Activated T-helper 2 cell treated with anti-CD3 and anti-CD28 coated beads, Interferon-gamma antibody, Interleukin-2, Interleukin-4, amounts not matched to agents 10 μg/mL and 5 μg/mL and 100 μg/mL, durations not matched to agents 14 hours and 24 hours and 36 hours (primary cell): ENCODE measurements at places on chromosomes 5 and 9. TPM values are rescaled to one million over a fixed set of nuclear protein-coding genes. Genes with fewer than 3 reads are reported as not detected.

GRCh38 chr5:103523319-103523718 is 39.3 kb downstream of the NUDT12 start:
- no peaks in the 10 kb centered on the region for H3K36me3 ChIP-seq
- no peak for DNase-seq
- no peaks in the 10 kb centered on the region for H3K4me1 ChIP-seq
- peaks cover 7% of the 10 kb centered on the region for H3K27me3 ChIP-seq

The PDE8B gene
- 0.05 TPM in 1 of 2 replicates, not detected in the other for total RNA-seq

- DNase-seq = no peak
- H3K36me3 ChIP-seq = no peaks in the 10 kb centered on the region
- no peak overlapping the region for H3K27ac ChIP-seq
- no peaks in the 10 kb centered on the region for H3K27me3 ChIP-seq
- H3K4me3 ChIP-seq = no peak overlapping the region
These were observed 104.0 kb downstream of the COL23A1 start for GRCh38 chr5:178486239-178486641.

DNA sequence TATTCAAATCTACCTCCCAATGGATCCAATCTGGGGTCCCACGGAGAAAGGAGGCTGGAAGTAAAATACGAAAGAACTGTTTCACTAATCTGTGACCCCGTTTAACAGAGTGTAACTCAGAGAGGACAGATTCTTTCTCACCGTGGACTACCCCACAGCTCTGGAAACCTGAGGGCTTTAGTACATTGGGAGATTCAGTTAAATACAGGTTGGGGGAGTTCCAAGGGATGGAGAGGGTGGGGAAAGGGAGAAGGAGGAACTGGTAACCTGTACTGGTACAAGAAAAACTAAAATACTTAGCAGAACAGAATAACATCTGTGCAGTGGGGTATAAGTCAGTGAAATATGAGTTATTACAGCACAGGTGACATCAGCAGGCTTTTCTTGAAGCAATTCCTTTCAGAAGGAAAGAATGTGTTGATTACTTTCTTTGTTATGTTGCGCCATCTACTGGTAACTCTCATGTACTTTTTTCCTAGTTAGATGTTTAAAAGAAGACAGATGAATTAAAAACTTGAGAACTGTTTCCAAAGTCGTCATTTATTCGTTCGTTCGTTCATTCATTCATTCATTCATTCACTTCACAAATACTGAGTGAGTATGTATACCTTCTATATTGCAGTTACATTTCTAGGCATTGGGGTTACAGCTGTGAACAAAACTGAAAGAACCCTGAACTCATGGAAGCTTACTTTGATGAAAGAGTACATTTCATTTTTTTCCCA is 30.0 kb upstream of the STOM start:
- no peak for DNase-seq
- no peaks in the 10 kb centered on the region for H3K4me1 ChIP-seq
- no peaks in the 10 kb centered on the region for H3K36me3 ChIP-seq
- no peak overlapping the region for H3K27ac ChIP-seq
- H3K27me3 ChIP-seq = peaks cover 16% of the 10 kb centered on the region
- no peak overlapping the region for H3K4me3 ChIP-seq

DNA sequence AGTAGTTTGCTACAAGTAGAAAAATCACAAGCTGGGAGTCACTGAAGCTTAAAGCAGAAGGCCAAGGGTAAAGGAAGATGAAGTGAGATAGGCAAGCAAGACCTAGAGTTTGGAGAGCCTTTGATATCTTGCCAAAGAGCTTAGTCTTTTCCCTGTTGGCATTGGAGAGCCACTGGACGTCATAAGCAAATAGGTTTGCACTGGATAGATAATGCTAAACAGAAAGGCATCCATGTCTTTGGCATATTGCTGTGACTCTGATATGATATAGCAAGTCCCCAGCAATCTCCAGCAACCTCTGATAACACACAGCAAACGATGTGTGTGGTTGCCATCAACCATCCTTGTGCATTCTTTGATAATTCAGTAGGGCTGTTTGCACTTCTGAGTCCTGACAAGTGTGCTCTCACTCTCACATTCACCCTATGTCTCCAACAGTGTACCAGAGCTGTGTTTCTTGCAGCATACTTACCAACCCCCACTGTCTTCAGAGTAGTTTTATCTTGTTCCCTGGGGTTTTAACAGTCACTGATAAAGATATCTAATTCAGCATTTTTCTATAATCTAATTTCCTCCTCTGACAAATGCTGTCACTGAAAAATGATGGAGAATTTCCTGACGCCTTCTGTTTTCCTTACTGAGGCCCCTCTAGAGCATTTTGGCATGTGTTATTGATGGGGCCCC is 16.9 kb upstream of the FREM1 start:
- no peak overlapping the region for H3K4me3 ChIP-seq
- H3K36me3 ChIP-seq = no peaks in the 10 kb centered on the region
- no peaks in the 10 kb centered on the region for H3K4me1 ChIP-seq

- no peaks in the 10 kb centered on the region for H3K27me3 ChIP-seq
- peaks cover 72% of the 10 kb centered on the region for H3K36me3 ChIP-seq
- no peak for DNase-seq
- no peak overlapping the region for H3K4me3 ChIP-seq
- peaks cover 13% of the 10 kb centered on the region for H3K4me1 ChIP-seq
- H3K27ac ChIP-seq = no peak overlapping the region
These were observed 64.4 kb downstream of the MCCC2 start for GRCh38 chr5:71651579-71651978.

GRCh38 chr5:50435168-50435567 is 5.9 kb downstream of the EMB start:
- H3K27ac ChIP-seq = peak overlapping the region; percentile 71
- DNase-seq = no peak
- H3K27me3 ChIP-seq = no peaks in the 10 kb centered on the region
- H3K36me3 ChIP-seq = peaks cover 28% of the 10 kb centered on the region

GRCh38 chr9:127846443-127847177 is 7.8 kb downstream of the ENG start:
- H3K4me3 ChIP-seq = no peak overlapping the region
- no peaks in the 10 kb centered on the region for H3K27me3 ChIP-seq
- H3K36me3 ChIP-seq = peaks cover 31% of the 10 kb centered on the region
- H3K27ac ChIP-seq = no peak overlapping the region
- H3K4me1 ChIP-seq = no peaks in the 10 kb centered on the region

DNA sequence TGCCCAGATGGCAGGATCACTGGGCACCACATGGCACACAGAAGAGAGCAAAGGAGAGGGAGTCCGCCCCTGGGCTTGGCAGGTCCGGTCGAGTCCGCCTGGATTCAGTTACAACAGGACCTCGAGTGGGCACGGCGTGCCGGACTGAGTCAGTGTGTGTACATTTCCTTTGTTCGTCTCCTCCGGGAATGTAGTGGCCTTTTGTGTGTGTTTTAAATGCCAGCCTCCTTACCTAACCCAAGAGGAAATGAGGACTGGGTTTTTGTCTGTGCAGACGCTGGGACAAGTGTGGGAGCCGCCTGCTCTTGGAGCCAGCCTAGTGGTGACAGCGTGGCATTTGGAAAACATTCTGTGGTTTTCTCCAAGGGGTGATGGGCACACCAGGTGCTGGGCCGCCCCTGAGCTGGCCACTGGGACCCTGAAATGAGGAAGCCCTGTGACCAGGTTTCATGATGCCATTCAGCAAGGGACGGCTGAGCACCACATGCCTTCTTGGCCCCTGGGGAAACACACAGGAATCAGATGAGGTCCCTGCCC is 9.6 kb downstream of the NEK6 start:
- no peak for DNase-seq
- H3K4me3 ChIP-seq = no peak overlapping the region
- no peak overlapping the region for H3K27ac ChIP-seq

The TCERG1 gene
- total RNA-seq = 134 and 136 TPM in 2 replicates

The OBP2B gene
- total RNA-seq = not detected in 2 replicates

DNA sequence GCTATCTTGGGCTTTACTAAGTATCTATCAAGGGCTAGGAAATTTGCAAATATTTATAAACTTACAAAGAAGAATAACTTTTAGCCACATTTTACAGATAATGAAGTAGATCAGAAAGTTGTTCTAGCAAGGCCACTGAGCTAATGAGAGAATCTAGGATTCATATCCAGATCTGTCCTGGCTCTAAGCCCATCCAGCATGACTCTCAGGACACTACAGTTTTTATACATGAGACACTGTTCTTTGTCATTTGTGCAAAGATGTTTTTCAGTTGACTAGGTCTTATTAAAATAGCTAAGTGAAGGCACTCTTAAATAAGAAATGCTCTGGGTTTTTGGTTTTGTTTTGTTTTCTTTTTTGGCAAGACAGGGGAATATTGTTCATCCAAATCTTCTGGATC is 273.1 kb downstream of the GABRB2 start:
- H3K27me3 ChIP-seq = no peaks in the 10 kb centered on the region
- DNase-seq = no peak
- no peak overlapping the region for H3K27ac ChIP-seq
- H3K4me3 ChIP-seq = no peak overlapping the region
- no peaks in the 10 kb centered on the region for H3K36me3 ChIP-seq
- no peaks in the 10 kb centered on the region for H3K4me1 ChIP-seq

DNA sequence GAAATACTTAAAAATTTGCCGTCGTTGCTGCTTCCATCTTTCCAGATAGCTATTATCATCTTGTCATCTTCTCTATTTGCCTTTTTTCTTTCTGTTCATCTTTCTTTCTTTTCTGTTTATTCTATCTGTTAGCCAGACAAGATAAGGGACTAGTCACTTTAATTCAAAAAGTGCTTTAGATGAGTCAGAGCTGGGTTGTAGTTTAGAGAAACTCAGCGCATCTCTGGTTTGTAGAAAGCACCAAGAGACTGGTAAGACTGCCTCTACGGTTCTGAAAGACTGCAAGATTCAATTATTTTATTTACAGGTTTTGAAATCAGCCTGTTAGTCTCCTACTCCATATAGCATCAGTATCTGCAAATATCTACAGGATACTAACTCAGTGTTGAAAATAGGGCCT is 562.8 kb upstream of the RIOK2 start:
- no peaks in the 10 kb centered on the region for H3K36me3 ChIP-seq
- H3K27me3 ChIP-seq = no peaks in the 10 kb centered on the region
- no peak overlapping the region for H3K27ac ChIP-seq

DNA sequence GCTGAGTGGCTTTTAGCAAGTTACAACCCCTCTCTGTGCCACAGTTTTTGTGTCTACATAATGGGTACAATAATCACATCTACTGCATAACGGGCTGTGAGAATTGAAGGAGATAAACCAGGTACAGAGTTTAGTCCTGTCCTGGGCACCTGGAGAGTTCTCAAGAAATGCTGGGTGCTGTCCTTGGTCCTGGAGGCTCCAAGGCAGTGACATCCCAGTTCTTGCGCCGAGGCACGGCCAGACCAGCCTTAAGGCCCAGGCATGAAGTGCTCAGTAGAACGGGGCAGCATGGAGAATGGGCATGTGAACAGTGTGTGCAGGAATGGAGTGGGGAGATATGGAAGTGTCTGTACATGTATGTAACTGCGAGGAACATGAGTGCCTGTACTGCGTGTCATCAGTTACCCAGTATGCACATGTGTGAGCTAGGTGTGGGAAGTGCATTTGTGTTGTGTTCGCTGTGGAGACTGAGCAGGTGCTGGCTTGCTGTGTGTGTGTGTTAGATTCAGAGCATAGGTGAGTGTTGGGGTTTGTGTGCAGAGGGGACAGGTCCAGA is 6.3 kb upstream of the UNC5A start:
- H3K4me3 ChIP-seq = no peak overlapping the region
- no peak for DNase-seq
- peaks cover 24% of the 10 kb centered on the region for H3K27me3 ChIP-seq
- no peaks in the 10 kb centered on the region for H3K4me1 ChIP-seq

DNA sequence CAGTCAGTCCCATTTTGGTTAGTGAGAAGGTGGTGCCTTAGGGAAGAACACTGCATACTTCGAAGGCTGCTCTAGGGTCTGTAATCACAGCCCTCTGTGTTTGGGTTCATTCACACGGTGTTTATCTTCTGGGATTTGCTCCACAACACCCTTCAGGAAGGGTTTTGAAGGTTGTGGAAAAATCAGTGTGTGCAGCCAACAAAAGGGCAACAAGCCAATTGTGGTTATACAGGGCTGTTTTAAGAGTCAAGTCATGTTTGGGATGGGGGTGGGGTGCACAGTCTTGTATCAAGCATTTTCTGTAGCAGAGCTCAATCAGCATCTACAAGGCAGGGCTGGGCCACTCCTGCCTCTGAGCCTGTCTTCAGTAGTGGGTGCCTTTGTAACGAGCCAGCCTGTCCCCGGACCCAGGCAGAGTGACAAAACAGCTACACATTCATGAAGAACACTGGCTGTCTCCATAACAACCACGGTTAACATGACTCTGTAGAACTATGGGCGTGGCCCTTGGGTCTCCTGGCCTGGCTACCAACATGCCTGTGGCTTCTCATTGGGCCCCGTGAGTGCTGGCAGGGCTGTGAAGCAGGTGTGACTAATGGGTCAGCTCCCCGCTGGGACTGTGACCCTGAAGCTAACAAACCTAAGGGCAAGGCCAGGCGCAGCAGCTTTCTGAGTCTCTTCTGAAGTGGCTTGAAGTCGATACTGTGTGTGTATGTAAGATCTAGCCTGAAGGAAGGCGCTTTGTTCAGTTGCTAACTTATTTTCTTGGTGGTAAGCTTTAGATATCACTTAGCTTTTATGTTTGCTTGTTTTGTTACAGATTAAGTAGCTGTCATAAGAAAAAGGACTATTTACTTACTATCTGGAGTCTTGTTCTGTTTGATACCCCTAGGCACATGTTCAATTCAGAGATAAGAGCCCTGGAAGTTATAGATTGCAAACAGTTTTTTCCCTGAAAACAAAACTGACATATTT is 27.9 kb upstream of the GOLM1 start:
- no peaks in the 10 kb centered on the region for H3K36me3 ChIP-seq
- no peak overlapping the region for H3K4me3 ChIP-seq
- no peak for DNase-seq

- no peaks in the 10 kb centered on the region for H3K4me1 ChIP-seq
- no peak for DNase-seq
- no peak overlapping the region for H3K4me3 ChIP-seq
- H3K27ac ChIP-seq = no peak overlapping the region
- H3K27me3 ChIP-seq = peaks cover 16% of the 10 kb centered on the region
- no peaks in the 10 kb centered on the region for H3K36me3 ChIP-seq
These were observed 175.8 kb upstream of the PLCXD3 start for GRCh38 chr5:41686191-41686590.

GRCh38 chr9:79917421-79917820 is 345.7 kb downstream of the TLE4 start:
- H3K4me1 ChIP-seq = no peaks in the 10 kb centered on the region
- H3K27me3 ChIP-seq = no peaks in the 10 kb centered on the region
- no peak overlapping the region for H3K27ac ChIP-seq
- no peaks in the 10 kb centered on the region for H3K36me3 ChIP-seq
- DNase-seq = no peak

DNA sequence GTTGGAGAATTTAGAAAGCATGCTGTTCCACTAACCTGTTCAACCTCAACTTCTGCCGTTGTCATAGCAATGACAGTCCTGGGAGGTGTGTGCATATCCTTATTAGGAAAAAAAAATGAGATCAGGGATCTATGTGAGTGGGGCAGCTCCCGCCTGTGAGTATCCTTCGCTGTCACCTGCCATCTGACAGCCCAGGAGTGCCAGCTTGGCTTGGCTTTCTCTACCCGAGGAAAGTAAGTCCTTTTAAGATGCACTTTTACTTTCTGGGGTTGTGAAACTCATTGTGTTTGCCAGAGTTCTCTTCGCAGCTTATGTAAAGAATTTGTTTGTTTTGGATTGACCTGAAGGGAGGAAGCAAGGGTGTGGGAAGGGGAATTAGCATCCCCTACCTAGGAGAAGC is 21.8 kb downstream of the PCDHAC2 start:
- no peak for DNase-seq

The TLE1 gene
- total RNA-seq = 0.14 and 0.41 TPM in 2 replicates

- H3K4me1 ChIP-seq = no peaks in the 10 kb centered on the region
- no peak overlapping the region for H3K27ac ChIP-seq
- no peaks in the 10 kb centered on the region for H3K36me3 ChIP-seq
These were observed 205.6 kb upstream of the MPDZ start for GRCh38 chr9:13485068-13485596.

The FPGS gene
- 116 and 137 TPM in 2 replicates for total RNA-seq

- H3K4me1 ChIP-seq = peaks cover 11% of the 10 kb centered on the region
- no peaks in the 10 kb centered on the region for H3K27me3 ChIP-seq
- no peak overlapping the region for H3K27ac ChIP-seq
- no peak for DNase-seq
These were observed 73.5 kb upstream of the LRRTM2 start for GRCh38 chr5:138948471-138949222.
